Activated naive CD4-positive, alpha-beta T cell treated with anti-CD3 and anti-CD28 coated beads, Interleukin-2, amount 50 U/mL, for 16 hours (primary cell): ENCODE measurements at places on chromosomes 5 and 9.

DNA sequence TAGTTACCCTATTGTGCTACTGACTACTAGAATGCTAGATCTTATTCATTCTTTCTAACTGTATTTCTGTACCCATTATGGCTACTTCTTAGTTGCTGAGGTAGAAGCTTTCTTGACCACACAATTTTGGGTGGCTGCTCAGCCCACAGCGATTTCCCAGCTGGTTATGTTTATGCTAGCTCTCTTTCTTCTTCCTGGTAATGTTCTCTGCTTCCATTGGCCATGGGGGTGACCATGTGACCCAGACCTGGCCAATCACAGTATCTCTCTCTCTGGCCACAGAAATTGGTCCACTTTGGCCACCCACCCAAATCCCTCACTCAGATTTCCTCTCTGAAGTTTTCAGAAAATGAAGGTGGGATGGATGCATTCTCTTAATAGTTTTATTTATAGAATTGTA is 427.9 kb upstream of the CLINT1 start:
- no peak for DNase-seq

GRCh38 chr5:122921826-122922225 is 76.4 kb downstream of the SNX24 start:
- DNase-seq = no peak

DNA sequence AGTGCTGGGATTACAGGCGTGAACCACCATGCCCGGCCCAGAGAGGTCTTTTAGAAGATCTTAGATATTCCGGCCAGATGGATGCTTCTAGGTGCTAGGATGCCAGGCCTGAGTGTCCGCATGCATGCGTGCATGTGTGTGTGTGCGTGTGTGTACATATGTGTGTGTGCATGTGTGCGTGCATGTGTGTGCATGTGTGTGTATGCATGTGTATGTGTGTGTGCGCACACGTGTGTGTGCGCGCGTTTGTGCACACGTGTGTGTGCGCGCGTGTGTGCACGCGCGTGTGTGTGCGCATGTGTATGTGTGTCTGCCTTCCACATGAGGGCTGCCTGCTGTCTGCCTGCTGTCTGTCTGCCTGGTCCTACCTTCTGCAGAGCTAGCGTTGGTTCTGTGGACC is 88.0 kb upstream of the FCN2 start:
- DNase-seq = no peak

- no peak for DNase-seq
Observed at GRCh38 chr9:99947395-99947794, 40.9 kb downstream of the STX17 start.

DNA sequence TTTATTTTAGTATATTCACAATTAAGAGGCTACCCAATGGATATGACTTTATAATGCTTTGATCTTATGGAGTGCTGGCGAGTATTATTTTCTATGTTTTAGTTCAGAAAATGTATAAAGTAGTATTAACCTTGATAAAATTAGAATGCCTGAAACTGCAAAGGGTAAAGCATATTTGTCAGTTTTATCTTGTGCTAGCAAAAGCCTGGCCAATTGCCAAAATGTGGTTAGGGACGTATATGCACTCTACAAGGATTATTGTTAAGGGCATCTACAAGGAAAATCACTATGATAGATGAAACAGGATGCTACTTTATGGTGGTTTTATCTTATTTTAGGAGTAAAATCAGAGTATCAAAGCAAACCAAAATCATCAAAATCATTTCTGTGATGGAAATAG is 281.7 kb downstream of the CCDC171 start:
- DNase-seq = no peak

GRCh38 chr9:125137200-125137599 is 6.1 kb downstream of the SCAI start:
- no peak for DNase-seq

- no peak for DNase-seq
Observed at GRCh38 chr9:73138516-73138915, 13.1 kb upstream of the ANXA1 start.

GRCh38 chr5:34993951-34994350 is 53.8 kb downstream of the AGXT2 start:
- DNase-seq = no peak

DNA sequence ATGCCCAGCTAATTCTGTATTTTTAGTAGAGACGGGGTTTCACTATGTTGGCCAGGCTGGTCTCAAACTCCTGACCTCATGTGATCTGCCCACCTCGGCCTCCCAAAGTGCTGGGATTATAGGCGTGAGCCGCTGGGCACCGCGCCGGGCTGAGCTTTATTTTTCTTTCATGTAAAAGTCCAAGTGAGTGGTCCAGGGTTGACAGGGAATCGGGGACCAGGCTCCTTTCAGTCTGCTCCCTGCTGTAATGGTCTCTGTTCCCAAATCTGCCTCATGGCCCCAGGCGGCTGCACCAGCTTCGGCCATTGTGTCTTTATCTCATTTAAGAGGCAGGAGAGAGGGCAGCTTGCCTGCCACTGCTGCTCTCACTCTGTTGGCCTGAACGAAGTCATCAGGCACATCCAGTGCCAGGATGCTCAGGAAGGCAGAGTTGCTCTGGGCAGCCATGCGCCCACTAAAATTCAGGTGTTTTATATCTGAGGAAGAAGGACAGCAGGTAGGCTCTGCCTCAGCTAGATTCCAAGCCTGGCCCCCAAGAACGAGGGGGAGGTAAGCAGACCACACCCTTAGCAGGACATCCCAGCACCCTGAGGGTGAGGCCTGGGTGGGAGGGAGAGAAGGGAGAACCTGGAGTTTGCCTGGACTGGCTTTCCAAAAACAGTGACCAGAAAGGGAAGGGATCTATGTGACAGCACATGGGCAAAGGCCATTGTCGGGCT is 1.7 kb upstream of the CCDC183 start:
- DNase-seq = no peak

GRCh38 chr9:88538311-88539085 is 3.5 kb downstream of the NXNL2 start:
- DNase-seq = no peak

GRCh38 chr5:119913425-119913824 is 284.1 kb downstream of the FAM170A start:
- no peak for DNase-seq

DNA sequence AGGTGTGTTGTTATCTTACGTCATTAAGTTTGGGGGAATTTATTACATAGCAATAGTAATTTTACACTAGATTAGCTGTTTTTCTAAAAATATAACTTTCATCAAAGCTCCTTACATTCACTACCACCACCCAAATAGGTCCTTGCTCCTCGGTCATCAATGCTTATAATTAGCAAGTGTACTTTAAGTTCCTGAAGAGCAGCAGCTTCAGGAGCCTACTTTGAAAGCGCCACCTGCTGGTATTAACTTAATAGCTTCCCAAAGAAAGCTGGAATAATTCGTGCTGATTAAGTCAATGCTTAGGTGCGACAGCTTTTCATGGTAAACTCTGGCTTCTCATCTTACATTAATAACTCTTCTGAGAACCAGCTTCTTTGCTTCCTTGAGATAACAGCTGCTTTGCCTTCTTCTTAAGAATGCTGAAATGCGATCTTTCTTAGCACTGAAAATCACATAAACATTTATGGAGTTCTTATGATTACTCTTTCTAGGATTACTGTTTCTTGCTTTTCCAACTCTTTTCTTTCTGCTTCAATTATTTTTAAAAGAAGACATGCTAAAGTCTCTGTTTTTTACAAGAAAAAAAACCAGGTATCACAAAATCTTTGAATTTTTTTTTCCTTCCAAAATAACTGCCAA is 10.0 kb upstream of the C5 start:
- no peak for DNase-seq

DNA sequence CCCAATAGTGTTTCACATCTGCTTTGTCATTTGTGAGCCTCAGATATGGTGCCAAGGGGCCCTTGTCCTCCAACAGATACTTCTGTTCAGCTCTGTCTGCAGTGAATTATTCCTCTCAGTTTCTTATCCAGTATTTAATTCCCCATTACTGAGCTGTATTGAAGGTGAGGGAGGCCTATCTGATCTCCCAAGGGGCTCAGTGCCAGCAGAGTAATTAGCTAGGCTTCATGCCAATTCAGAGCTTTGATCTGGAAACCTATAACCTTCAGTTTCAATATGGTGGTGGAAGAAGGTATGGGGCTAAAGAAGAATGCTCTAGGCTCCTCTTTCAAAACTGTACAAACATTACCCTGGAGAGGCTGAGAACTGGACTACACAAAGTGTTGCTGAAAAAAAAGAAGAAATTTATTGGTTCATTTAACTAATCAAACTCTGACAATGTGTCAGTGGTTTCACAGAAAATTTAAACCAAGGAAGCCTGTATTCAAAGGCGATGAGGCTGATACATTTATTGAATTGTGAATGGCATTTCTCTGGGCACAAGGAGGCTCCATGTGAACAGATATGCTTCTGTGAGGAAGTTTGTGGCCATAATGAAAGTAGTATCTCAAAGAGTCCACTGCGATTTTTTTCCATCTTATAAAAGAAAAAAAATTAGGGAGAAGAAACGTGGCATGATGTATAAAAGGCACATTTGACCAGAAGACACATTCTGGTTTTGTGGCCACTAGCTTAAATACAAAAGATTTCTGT is 397.8 kb downstream of the TLE4 start:
- no peak for DNase-seq

DNA sequence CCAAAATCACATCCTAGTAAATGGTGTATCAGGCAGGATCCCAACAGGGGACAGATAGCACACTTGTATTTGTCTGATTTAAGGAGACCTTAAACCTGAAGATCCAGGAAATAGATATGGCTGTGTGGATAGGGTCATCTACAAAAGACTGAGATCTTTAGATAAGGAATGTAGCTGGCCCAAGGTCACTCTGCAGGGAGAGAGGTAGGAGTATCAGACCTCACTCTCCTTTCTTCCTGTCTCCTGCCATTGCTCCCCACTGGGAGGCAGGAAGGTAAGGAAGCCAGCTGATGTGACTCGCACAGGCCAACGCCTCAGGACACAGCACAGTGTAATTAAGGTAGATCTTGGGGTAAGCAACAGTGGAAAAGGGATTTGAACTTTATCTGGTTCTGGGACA is 85.8 kb downstream of the PLPPR1 start:
- no peak for DNase-seq

- no peak for DNase-seq
Observed at GRCh38 chr5:127934791-127935256, 148.7 kb upstream of the SLC12A2 start.

DNA sequence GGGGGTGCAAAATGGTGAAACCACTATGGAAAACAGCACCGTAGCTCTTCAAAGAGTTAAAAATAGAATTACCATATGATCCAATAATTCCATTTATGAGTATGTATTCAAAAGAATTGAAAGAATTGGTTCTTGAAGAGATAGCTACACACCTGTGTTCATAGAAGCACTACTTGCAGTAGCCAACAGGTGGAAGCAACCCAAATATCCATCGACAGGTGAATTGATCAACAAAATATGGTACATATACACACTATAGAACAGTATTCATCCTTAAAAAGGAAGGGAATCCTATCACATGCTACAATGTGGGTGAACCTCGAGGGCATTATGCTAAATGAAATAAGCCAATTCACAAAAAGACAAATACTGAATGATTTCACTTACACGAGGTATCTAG is 85.7 kb upstream of the VCAN start:
- DNase-seq = no peak

DNA sequence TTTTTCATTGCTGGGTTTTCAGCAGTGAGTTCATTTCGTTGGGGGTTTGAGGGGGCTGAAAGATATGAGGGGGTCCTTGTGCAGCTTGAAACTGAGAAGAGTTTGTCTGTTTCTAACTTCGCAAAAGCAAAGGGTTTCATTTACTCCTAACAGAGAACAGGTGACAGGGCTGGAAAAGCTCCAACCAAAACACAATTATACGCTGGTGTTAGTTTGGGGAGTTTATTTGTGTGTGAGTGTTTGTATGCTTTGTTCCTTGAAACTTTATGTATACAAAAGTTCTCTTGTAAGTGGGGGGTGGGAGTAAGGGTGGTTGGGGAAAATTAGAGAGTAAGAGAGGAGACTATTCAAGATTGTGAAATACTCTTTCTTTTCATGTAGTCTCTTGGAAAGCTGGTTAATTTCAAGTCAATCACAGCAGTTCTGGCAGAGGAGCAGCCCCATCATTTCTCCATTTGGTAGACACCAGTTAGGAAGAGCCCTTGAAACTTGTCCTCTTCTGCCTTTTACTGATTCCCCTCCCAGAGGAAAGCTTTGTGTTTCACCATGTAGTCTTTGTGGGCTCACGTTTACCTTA is 881 bp downstream of the TNFAIP8 start:
- no peak for DNase-seq

DNA sequence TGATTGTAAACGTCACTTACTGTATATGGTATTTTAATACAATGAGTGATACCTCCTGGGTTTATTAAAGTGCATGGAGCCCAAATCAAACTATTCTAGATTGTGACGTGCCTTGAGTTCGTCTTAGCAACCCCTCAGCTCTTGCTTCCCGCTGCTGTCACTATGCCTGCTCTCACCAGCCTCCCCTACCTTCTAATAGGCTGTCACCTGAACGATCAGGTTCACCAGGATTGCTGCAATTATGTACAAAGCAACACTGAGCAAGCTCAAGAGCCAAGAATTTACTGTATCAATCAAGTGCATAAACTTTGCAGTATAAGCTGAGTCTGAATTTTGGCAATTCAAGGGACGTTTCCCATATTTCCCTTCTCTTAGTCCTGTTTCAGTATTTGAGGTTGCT is 3.0 kb downstream of the LECT2 start:
- DNase-seq = no peak

GRCh38 chr5:81537905-81538547 is 144.1 kb upstream of the ACOT12 start:
- no peak for DNase-seq

- no peak for DNase-seq
Observed at GRCh38 chr5:37212096-37212495, 37.1 kb downstream of the CPLANE1 start.

GRCh38 chr9:92482329-92482728 is at the start of gene ASPN:
ASPN (minus strand) TSS chr9:92482506.
- no peak for DNase-seq

GRCh38 chr5:76525956-76526355 is 97.2 kb downstream of the F2RL2 start:
- no peak for DNase-seq

GRCh38 chr5:176809544-176810080 is 747 bp upstream of the UNC5A start:
- no peak for DNase-seq
